ENCODE measurements at places on chromosomes 11 and 22. TPM values are rescaled to one million over a fixed set of nuclear protein-coding genes. Genes with fewer than 3 reads are reported as not detected.

The RGL4 gene
- total RNA-seq: not detected

The GRAMD4 gene
- 15.4 TPM for total RNA-seq

The ACER3 gene
- total RNA-seq: 8.3 TPM

The SNAP29 gene
- total RNA-seq: 5.4 TPM

The APOL5 gene
- total RNA-seq: 0.69 TPM

The JHY gene
- 2.2 TPM for total RNA-seq

DNA sequence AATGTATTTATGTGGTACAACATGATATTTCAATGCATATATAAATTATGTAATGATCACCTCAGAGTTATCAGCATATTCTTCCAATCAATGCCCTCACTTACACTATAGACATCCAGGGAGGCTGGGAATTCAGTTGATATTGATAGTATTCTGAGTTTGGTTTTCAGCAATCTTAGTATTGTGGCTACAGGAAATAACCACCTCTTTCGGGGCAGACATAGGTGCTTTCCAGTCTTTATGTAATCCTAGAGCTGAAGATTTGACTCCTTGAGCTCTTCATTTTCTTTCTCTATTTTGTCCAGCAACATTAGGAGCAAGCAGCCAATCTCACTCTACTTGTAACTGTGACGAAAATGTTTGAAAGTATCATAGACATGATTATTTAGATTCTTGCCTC is 712.7 kb upstream of the KIRREL3 start:
- no peak for DNase-seq

- DNase-seq: peak; percentile 22
These were observed 327.1 kb upstream of the MTNR1B start for GRCh38 chr11:92642177-92642931.

GRCh38 chr11:45922425-45923082 is at the start of gene LARGE2:
Gene LARGE2 (plus strand): TSS chr11:45922656. CDS start chr11:45922883, 227 bp downstream.
- DNase-seq: no peak

- DNase-seq: no peak
These were observed 65.5 kb downstream of the GGTLC2 start for GRCh38 chr22:22709719-22710445.

- no peak for DNase-seq
These were observed 94.7 kb downstream of the GGTLC2 start for GRCh38 chr22:22738959-22739585.

DNA sequence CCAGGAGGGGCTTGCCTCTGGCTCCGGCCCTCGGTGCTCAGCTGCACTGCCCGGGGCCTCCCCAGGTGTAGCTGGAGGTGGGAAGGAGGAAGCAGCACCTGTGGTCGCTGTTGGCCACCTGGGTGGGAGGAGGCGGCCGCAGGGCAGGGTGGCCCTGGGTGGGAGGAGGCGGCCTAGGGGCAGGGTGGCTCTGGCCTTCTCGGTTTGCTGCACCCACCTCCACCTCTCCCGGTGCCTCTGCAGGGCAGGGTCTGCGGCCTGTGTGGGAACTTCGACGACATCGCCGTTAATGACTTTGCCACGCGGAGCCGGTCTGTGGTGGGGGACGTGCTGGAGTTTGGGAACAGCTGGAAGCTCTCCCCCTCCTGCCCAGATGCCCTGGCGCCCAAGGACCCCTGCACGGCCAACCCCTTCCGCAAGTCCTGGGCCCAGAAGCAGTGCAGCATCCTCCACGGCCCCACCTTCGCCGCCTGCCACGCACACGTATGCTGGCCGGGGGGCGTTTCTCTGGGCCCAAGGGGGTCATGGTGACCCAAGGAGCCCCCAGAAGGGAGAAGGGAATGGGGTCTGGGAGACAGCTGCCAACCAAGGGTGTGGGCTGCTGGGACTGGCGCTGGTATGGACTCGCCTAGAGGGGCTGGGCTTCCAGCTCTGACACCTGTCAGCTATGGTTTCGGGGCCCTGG is 20.6 kb downstream of the MUC5AC start:
- no peak for DNase-seq

DNA sequence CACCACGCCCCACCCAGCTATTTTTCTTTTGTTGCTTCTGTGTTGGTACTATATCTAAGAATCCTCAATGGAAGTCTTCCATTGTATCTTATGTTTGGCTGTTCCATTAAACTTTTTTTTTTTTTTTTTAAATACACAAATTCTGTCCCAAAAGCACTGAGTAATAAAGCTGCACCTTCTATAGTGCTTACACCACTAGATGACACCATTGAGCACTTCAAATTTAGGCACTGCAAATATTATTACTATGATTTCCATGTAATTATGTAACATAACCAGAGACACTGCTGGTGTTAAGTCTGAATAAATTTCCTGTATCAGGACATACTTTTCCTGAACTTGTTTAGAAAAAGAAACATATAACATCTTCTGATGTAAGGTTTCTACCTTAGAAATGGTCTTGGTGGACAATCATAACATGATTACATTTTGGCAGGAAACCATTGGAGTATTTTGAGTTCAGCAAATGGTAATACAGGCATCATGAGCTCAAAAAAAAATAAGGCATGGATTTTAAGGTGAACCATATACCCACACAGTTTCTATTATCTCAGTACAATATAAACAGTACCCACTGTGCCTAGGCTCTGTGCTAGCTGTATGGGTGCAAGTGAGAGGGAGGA is 110.5 kb downstream of the ATG16L2 start:
- no peak for DNase-seq

DNA sequence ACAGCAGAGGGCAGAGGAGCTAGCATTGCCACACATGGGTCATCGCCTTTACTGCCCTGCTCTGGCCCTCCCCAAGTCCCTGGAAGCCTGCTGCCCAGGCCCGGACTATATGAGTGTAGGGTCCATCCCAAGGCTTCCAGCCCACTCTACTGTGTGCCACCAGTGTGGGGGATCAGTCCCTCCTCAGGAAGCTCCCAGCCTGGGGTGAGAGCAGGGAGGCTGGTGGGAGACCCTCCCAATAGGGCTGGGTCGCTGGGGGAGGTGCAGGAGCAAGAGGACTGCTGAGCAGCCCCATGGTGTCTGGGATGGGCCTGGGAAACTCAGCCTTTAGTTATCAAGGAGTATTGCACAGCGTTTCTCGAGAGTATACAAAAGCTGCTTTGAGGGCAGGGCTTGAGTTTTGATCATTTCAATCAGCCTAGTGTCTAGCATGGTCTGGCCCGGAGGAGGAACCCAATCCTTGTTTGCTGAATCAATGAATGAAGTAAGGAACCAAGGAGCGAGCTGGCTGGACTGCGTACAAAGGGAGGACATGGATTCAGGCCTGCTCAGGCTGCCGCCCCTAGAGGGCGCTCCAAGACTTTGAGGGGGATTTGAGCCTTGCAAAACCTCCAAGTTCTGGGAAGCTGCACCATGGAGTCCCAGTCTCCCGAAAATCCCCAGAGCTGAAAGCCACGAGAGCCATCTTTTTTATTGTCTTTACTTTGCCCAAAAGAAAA is 89.0 kb upstream of the PARVA start:
- DNase-seq: peak; percentile 91

DNA sequence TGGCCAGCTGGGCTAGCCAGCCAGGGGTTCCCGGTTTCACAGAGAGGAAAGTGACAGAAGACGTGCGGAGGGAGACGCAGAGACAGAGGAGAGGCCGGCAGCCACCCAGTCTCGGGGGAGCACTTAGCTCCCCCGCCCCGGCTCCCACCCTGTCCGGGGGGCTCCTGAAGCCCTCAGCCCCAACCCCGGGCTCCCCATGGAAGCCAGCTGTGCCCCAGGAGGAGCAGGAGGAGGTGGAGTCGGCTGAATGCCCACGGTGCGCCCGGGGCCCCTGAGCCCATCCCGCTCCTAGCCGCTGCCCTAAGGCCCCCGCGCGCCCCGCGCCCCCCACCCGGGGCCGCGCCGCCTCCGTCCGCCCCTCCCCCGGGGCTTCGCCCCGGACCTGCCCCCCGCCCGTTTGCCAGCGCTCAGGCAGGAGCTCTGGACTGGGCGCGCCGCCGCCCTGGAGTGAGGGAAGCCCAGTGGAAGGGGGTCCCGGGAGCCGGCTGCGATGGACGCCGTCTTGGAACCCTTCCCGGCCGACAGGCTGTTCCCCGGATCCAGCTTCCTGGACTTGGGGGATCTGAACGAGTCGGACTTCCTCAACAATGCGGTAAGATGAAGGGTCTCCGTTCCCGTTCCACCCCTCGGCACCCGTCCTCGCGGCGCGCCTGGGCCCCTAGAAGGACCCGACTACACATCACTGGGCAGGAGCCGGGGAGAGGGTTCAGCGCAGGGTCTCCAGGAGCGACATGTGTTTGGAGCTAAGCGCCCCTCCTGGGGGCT is at the start of gene CREB3L1:
Gene CREB3L1 (plus strand): TSS at position 41 of the 765 bp plus-strand sequence. CDS start 450 bp downstream, at position 491.
- peak; percentile 59 for DNase-seq

GRCh38 chr22:24686280-24686679 is 83.3 kb downstream of the GGT1 start:
- DNase-seq: no peak

DNA sequence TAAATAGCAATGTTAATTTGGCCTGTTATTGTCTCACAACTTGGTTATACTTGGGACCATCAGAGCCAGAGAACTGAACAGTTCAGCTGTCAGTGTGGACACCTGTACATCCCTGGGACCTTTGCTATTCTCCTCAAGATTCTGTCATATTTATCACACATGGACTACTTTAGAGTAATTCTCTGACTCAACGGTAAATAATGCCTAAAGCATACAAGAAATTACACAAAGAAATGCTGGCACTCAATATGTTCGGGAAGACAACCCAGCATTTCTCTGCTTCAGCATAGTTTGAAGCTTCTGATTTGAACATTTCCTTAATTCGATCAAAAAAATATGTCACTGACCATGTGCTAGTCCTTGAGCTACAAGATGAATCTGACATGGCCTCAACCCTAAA is 34.6 kb upstream of the MMP13 start:
- DNase-seq: no peak

- DNase-seq: no peak
These were observed 13.7 kb downstream of the APBB1 start for GRCh38 chr11:6405052-6405667.

GRCh38 chr22:40401532-40401931 is 31.1 kb downstream of the SGSM3 start:
- no peak for DNase-seq

GRCh38 chr11:66843776-66844495 is 695 bp downstream of the RCE1 start:
- no peak for DNase-seq

DNA sequence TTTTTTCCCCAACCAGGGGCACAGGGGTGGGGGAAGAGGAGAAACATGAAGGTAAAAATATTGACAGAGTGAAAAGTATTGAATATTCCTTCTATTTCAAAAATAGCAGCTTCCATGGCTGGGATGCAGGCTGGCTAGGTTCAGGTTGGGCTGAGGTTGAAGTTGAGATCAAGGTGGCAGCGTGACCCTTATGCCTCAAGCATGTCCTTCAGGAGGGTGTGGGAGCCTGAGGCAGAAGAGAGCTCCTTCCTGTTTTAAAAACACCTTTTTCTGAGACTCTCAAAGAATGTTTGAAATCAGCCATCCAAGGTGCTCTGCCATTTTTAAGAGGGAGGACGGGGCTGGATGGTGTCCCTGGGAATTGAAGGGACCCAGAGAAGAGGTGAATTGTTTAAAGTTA is 29.5 kb downstream of the TIMP3 start:
- DNase-seq: no peak

DNA sequence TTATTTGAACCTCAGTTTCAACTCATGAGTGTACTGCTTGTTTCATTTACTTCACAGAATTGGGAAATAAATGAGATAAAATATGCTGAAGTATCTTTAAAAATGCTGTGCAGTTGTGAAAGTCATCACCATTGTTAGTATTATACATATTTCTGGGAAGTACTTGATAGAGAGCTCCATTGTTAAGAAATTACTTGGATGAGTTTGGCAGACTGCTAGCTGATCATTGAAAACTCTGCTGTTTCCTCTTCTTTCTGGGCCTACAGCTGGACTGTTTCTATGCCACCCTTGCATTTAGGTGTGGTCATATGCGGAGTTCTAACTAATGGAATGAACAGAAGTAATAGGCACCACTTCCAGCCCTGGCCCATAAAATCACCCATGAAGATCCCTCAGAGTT is 10.0 kb downstream of the SIK2 start:
- DNase-seq: no peak

DNA sequence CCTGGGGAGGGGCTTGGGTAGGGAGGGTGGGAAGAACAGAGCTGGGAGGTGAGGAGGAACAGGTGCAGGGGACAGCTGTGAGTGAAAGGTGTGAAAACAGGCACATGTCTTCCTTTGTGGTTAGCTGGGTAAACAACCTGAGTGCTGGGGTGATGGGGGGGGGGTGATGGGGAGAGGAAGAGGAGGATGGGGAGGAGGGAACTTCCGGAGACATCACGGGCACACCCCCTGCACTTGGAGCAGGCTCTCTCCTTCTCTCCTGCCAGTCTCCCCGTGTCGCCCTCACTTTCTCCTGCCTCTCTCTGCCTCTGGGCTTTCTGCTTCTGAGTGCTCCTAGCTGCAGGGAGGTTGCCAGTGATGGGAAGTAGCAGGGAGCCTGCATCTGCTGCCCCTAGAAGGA is 8.8 kb downstream of the CXCR5 start:
- DNase-seq: no peak

GRCh38 chr11:14522801-14523200 is 2.6 kb upstream of the PSMA1 start:
- DNase-seq: no peak

DNA sequence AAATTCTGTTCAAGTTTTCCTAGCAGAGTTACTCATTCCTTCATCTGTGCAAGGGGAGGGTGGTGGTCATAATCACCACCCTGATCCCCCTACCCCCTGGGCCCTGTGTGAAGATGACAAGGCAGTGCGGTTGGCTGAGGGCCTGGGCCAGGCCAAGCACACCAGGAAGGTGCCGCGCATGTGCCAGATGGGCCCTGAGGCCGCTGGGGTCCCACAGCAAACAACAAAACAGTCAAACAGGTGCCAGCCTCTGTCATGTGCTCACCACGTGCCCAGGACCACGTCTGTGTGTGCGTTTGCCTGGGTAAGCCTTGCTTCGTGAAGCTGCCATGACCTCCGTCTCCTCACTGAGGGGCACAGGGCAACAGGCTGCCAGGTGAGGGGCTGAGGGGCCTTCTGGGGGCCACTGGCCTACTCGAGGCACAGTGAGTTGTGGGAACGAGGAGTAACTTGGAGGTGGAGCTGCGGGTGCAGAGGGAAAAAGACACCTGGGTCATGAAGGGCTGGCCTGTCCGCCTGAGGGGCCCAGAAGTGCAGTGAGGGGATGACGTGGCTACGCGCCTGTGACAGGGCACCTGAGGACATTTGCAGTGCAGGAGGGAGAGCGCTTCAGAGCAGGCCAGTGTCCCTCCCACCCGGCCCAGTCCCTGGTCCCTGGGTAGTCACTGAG is 25.8 kb downstream of the RSPH14 start:
- DNase-seq: no peak

DNA sequence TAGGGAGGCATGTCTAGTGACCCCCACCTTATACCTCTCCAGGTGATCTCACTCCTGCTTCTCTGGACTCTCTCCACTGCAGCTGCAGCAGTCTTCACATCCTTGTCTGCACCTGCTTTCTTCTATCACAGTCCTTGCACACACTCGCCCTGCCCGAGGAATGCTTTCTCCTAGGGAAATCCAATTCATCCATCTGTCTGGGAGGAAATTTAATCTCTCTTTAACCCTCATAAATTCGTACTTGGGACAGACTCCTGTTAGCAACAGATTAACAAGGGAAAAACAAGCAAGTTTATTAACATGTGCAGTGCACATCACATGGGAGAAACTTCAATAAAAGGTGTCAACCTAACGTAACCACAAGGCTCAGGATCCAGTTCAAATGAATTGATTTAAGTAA is 11.3 kb upstream of the RCN1 start:
- no peak for DNase-seq

All from Daoy (cell line).